ENCODE measurements at places on chromosomes 4 and X. TPM values are rescaled to one million over a fixed set of nuclear protein-coding genes. Genes with fewer than 3 reads are reported as not detected.

GYPB gene
- total RNA-seq: not detected

DNA sequence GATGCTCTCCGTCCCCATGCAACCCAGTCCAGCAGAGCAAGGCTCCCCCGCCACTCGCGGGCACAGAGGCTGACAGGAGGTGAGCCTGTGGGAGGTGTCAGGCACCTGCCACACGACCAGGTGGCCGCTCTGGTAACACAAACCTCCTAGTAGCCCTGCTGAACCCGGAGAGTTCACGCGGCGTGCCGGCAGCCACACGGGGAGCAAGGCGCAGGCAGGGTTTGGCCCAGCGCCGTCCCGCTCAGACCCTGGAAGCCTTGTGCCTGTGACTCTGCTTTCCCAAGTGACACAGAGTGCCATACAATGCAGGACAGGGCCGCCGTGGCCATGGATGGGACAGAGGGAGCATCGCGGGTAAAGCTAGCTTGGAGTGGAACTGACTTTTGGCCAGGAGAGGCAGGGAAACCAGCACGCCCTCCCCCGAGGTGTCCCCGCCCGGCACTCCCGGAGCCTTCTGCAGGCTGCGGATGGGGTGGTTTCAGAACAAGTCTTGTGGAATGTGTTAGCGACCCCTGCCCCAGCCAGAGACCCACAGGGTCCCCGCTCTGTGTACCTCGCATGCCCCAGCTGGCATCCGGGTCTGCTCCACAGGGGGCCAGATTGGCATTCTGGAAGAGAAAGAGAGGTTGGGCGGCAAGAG, 44.7 kb upstream of the AFAP1 start:
- no peaks in the 10 kb centered on the region for H3K4me1 ChIP-seq
- no peak overlapping the region for H3K27ac ChIP-seq
- H3K4me3 ChIP-seq: no peak overlapping the region
- H3K36me3 ChIP-seq: no peaks in the 10 kb centered on the region

PHEX gene
- 20.7 TPM for total RNA-seq

- no peaks in the 10 kb centered on the region for H3K36me3 ChIP-seq
- peak; percentile 17 for DNase-seq
- H3K27ac ChIP-seq: no peak overlapping the region
- H3K4me1 ChIP-seq: no peaks in the 10 kb centered on the region
- H3K4me3 ChIP-seq: no peak overlapping the region
Measured at GRCh38 chrX:56766554-56767347, 37.7 kb downstream of the NBDY start.

CXorf49 gene
- not detected for total RNA-seq

PRDM8 gene
- total RNA-seq: 0.95 TPM

RXFP1 gene
- not detected for total RNA-seq

GNL3L gene
- total RNA-seq: 31.0 TPM

DNA sequence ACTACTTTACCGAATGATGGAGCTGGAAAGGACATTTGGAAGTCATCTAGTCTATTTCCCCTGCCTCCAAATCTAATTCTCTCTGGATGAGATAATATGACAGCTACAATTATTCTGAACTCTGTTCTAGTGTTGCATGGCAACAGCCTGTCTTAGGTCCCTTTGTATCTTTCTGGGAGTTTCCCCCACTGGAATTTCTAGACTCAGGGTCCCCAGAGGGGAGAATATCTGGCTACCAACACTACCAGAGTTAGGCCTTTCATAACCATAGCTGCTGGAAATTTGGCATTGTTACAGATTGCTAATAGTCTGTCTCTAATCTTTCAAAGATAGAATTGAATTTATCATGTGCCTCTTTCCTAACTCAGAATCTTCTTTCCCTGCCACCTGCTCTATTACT, 4.5 kb downstream of the MSN start:
- peak overlapping the region; percentile 39 for H3K27ac ChIP-seq
- peaks cover 4% of the 10 kb centered on the region for H3K4me1 ChIP-seq
- no peak overlapping the region for H3K4me3 ChIP-seq
- no peaks in the 10 kb centered on the region for H3K36me3 ChIP-seq
- DNase-seq: no peak

DGAT2L6 gene
- not detected for total RNA-seq

HELQ gene
- 17.0 TPM for total RNA-seq

GRCh38 chr4:106329041-106329618, 12.8 kb downstream of the AIMP1 start:
- H3K36me3 ChIP-seq: peaks cover 82% of the 10 kb centered on the region
- H3K4me3 ChIP-seq: no peak overlapping the region
- no peak overlapping the region for H3K27ac ChIP-seq

Data from Peyer's patch (tissue), 4 donors.